CD4-positive, alpha-beta T cell (primary cell): ENCODE measurements at places on chromosomes 1 and 21. TPM values are rescaled to one million over a fixed set of nuclear protein-coding genes. Genes with fewer than 3 reads are reported as not detected.

DNA sequence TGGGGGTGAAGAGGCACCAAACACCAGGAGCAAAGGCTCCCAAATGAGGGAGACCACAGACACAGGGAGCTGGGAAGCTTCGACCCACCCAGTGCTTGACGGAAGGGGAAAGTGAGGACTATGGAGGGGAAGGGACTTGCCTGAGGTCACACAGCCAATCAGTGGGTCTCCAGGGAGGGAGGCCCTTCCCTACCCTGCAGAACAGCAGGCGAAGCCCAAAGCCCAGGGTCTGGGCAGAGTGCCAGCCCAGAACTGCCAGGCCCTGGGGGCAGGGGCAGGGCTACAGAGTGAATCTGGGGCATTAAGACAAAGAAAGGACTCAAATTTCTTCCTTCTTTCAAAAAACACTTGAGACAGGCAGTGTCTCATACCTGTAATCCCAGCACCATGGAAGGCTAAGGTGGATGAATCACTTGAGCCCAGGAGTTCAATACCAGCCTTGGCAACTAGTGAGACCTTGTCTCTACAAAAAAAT, 45.5 kb upstream of the ECE1 start:
- no peak for DNase-seq

- DNase-seq, result no peak
Observed at GRCh38 chr1:70038025-70038424, 167.4 kb downstream of the LRRC40 start.

DNA sequence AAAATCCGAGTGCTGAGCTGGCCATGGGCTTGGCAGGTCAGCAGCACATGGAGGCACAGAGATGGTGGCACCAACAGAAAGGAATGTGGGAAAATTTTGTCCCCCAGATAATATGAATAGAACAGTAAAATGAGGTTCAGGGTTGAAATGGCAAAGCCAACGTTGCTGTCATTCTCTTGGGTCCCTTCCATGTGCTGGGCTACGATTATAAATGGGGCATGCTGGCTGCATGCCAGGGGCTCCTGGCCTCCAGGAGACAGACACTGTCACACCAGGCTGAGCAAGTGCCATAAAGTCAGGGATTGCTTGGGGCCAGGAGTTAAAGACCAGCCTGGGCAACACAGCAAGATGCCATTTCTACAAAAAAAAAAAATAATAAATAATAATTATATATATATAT, 77.1 kb downstream of the TOMM20 start:
- DNase-seq, result no peak

GRCh38 chr1:94063379-94063778, 57.6 kb downstream of the ABCA4 start:
- DNase-seq, result no peak

DNA sequence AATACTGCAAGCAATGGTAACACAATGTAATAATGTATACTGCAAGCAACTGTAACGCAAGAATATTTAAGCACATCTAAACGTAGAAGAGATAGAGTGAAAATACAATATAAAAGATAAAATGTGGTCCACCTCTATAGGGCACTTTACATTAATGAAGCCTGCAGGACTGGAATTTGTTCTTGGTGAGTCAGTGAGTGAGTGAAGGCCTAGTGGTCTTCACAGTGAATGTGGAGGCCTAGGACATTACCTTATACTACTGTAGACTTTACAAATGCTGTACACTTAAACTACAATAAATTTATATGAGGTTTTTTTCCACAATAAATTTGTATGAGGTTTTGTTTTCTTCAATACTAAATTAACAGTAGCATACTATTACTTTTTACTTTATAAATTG, 287.4 kb upstream of the SNX7 start:
- DNase-seq, result no peak

DNA sequence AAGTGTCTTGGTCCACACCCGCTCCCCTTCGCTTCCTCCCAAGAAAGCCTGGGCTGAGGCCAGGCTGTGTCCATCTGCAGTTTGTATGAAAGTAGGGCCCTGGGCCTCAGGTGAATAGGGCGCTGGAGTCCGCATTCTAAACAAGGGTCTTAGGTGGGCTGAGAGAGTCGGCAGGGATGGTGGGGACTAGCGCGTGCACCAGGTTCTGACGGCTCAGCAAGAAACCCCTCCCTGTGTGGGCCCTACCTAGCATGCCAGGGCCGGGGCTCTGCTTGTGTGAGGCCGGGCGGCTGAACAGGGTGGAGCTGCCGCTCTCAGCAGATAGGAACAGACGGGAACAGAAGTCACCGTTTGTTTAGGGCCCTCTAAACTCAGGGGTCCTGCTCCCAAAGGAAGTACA, 1.7 kb downstream of the ACTRT2 start:
- no peak for DNase-seq

GRCh38 chr1:117659550-117660270, 53.9 kb downstream of the TENT5C start:
- DNase-seq, result no peak

DNA sequence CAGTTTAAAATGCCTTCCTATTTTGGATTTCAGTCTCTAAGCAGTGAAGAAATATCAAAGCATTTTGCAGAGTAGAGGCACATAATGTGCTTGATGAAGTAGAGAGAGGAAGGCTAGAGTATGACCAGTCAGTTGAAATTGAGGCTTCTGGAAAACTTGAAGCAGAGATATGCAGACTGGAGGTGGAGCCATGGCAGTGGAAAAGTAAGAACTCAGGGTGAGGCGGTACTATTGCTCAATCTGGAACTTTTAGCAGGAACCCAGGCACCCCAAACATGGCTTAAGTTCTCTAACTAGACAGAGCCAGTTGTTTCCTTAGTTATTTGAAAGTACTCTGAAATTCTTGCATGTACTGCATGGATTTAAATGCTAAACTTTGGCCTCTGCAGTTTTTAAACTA, 288.6 kb downstream of the HHAT start:
- no peak for DNase-seq

DNA sequence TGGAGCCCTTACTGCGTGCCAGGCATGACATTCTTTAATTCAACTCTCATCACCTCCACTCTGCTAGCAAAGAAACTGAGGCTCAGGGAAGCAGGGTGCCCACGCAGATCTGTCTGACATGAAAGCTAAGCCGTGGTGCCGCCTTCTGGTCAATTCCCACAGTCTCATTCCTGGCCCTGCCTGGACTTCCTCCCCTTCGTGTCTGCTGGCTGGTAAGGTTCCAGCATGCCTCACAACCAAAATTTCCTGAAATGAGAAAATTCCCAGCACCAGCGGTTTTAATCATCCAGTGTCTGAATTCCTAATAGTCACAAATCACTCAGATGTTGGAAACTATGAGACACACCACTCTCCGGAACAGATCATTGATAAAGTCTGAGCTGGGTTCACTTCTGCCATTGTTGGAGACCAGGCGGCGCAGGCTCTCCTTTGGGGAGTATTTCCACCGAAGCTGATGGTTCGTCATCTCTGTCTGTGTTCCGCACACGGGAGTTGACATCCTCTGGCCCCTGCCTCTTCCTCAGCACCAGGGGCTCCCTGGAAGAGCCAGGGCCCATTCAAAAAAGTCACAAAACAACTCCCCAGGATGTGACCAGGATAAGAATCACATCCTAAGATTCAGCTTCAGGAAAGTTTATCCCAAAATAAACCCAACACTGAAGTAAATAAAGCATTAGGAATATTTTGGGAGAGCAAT, 167.7 kb downstream of the PLPP3 start:
- no peak for DNase-seq

DNA sequence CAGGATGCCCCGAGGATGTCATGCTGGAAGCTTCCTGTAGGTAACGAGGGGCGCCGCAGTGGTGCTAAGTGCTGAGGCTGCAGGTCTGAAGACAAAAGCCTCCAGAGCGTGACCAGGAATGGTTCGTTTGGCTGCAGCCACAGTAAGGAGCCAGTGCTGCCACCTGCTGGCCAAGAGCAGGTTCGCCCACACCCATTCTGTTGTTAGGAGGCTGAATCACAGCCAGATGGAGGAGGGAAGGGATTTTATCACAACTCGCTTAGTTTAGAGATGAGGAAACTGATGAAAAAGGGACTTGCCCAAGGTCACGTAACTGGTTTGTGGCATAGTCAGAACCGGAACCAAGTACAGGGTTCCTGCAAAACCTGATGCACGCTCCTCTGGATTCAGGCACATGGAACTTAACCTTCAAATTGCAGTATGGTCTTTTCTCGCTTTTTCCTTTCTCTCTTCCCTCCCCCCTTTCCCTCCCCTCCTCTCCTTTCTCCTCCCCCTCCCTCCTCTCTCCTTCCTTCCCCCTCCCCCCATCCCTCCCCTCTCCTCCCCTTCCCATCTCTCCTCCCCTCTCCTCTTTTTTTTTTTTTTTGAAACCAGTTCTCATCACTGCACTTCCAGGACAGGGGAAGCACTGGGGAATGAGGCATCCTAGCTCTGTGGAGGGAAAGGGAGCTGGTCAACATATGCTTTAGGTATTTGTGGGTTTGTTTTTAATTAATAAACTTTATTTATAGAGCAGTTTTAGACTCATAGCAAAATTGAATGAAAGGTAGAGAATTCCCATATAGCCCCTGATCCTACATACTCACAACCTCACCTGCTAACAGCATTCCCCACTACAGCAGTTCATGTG, 81.8 kb downstream of the MPZL1 start:
- peak; percentile 72 for DNase-seq

DNA sequence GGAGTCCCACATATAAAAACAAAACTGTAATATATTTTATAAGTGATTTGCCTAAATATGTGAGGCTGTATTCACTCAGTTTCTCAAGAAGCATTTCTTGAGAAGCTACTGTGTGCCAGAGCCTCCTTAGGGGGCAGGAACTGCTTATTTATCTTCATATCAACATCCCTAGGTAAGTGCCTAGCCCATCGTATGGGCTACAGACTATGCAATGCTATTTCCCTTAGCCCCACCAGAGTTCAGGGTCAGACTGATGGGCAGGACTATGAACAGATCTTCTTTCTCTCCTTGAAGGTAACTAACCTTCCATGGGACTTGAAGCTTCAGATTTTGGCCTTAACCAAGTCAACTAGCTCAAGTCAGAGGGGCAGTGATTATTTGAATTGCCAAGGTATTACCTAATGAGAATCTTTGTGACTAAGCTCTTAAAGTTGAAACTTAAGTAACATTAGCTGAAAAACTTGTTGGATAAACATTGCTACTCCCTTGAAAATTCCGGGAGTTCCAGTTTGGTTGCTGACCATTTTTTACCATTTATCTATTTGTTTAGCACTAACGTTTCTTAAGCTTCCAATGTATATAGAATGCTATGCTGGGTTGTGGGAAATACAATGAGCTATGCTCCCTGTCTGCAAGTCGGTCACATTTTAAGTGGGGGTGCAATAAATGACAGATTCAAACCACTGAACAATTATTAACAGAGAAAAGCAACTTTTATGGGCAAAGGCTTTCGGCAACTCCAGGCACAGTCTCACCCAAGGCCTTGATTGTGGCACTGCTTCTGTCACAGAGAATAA, 85.2 kb downstream of the GPR88 start:
- no peak for DNase-seq

DNA sequence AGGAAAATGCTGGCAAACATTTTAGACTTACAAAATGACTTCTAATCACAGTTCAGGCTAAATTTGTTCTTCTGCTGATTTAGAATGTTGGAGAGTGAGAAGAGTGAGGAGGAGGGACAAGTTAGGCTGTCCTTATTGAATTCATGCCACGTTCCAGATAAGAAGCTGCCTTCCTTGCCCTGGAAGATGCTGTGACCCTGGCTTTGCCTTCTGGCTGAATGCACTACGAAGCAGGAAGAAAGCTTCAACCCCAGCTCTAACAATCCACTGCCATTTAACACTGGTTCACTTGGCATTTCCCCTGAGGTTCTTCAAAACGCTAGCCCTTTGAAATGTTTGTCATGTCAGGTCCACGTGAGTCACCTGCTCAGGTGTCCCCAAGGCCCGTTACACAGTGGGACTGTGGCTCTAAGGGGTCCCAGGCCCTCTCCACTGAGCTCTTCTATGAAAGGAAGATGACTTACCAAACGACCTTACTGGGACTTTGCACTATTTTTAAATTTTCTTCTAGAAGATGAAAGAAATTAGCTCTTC, 30.0 kb upstream of the LRRC8C start:
- DNase-seq, result peak; percentile 34

- DNase-seq, result no peak
Observed at GRCh38 chr1:24420547-24420946, 4.9 kb downstream of the NIPAL3 start.

DNA sequence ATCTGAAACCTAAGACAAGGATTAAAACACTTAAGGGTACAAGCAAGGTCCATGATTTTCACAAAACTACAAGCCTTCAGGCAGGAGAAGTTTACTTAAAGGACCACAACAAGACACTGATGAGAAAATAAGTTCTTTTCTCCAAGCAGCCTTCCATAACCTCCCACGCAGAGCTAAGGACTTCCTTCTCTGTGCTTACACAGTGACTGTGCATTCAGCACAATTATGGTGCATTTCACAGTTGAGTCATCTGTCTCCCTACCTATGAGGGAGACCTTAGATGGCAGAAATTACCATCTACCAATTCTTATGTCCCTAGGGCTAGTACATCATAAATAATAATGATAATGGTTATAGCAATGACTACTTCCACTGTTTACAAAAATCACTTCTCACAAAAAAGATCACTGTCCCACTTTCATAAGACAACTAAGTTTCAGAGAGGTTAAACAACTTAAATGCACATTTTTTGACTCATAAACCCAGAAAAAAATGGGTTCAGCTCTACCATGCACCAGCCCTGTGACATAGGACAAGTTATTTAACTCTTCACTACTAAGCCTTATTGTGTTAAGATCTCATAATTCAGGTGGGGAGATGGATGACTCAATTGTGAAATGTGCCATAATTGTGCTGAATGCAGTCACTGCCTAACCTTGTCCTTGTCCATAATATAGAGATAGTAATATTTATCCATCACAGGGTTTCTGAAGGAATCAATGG, 45.3 kb downstream of the TARBP1 start:
- no peak for DNase-seq

GRCh38 chr1:89396902-89397301, 33.0 kb downstream of the GBP6 start:
- DNase-seq, result no peak

- DNase-seq, result no peak
Observed at GRCh38 chr21:14685568-14685967, 139.5 kb upstream of the SAMSN1 start.

- DNase-seq, result no peak
Observed at GRCh38 chr21:33883118-33883517, 32.5 kb downstream of the ATP5PO start.

DNA sequence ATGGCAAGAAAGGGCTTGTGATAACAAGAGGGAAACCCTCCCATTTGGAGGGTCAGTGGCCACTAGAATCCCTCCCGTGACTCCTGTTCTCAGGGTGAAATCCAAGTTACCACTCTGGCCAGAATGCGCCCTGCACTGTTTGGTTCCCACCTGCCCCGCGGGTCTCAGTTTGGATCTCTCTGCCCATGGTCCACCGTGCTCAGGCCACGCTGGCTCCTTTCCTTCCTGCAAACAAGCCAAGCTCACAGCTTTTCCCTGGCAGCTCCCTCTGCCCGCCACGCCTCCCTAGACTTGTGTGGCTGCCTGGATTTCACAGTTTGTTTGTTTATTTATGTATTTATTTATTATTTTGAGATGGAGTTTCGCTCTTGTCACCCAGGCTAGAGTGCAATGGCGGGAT, 179.5 kb upstream of the VAMP3 start:
- no peak for DNase-seq

- DNase-seq, result no peak
Observed at GRCh38 chr1:201450721-201451291, 18.2 kb downstream of the PHLDA3 start.

FBLIM1 gene
- total RNA-seq, result 0.50 TPM

CAMK2N1 gene
- total RNA-seq, result 2.3 TPM

ABCA4 gene
- not detected for total RNA-seq

LCE3E gene
- not detected for total RNA-seq

SMCP gene
- not detected for total RNA-seq

LMX1A gene
- total RNA-seq, result not detected
